ENCODE measurements at places on chromosomes 12 and 14.
A peak's percentile ranks its signal among the peaks of the same experiment; 100 is the strongest.

DNA sequence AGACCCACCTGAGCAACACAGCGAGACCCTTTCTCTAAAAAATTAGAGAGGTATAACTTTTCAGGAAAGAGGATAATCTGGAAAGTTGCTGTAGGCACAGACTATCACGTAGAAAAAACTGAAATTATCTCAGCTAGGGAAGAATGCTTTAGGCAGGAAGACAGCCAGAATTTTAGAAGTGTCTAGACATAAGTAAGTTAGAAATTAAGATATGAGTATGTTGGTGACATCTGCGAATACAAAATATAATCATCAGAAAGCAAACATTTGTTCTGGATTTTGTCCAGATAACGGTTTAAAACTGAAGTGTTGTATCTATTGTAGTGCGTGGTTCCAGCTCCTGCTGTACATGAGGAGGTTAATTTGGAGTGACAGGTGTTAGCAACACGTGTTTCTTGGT is 123.2 kb downstream of the FBXL14 start:
- DNase-seq, result no peak

DNA sequence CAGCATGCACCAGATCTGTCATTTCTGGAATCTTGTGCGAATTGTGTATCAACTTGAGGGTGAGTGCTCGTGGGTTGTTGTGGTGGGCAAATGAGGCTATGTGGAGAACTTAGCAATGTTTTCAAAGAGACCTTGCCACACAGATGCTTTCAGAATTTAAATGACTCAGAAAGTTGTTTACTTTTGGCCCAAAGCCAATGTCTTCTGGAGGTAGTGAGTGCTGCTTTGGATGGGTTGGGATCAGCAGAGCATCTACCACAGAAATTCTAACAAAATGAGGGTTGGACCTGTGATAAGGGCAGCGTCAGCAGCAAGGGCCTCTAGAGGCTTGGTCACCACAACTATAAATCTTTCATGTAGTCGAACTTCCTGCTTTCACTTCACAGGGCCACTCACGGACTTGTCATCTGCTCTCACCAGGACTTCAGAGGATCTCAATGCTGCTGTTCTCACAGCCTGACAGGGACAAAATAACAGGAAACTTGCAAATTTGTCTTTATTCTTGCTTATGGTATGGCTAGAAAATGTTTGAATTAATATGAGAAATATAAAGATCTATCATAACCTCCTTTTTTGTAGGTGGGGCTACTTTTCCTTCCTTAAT is 111.4 kb downstream of the DACT1 start:
- peak; percentile 3 for DNase-seq

DNA sequence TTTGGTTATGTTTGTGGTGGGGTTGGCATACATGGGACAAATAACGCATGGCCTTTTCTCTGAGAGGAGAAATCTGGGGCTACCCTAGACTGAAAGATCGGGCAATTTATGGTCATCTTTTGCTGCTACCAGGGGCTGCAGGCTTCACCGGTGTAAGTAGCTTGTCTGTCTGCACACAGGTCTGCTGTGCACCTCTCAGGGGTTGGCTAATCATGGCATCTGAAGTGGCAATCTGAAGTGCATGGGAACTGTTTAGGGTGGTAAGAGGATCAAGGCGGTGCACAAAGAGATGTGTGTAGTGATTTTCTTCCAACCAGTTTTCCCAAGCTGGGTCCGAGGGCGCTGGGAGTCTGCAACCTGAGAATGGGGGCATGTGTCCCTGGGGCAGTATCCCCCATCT is 141.3 kb downstream of the EMP1 start:
- DNase-seq, result no peak

DNA sequence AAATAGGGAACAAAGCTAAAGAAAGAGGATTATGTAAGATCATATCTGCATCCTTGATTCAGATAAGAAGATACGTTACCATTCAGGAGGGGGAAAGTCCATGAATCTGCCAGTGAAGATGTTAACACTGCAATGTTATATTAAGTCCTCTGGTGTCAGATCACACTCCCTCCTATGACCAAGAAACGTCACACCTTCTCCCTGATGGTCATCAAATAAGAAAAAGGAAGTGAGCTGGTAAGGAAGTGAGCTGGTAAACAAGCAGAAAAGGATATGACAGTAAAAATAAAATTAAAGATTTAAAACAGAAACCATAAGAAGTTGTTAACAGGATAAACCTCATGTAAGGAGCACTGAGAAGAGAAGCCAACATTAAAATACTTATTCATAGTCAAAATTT is 340.2 kb downstream of the SEC23A start:
- DNase-seq, result no peak

- DNase-seq, result no peak
Observed at GRCh38 chr14:97618917-97619690, 821.9 kb downstream of the VRK1 start.

DNA sequence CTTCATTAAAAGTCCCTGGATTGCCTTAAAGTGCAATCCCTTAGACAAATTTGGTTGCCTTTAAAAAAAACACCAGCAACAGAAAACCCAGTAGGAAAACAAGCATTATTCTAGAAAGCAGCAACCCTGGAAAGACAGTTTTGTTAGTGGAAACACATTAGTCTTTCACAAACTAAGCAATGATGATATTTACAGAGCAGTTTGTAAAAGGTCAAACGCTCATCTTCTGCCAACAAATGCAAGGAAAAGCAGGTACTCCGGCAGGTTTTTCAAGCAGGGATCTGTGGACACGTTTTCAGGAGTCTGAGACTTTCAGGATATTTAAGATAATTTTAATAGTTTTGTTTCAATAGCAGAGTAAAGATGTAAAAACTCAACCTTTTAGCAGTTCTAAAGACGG is 202.2 kb downstream of the EXOC5 start:
- no peak for DNase-seq

- no peak for DNase-seq
Observed at GRCh38 chr12:10968765-10969456, 17.8 kb downstream of the TAS2R50 start.

- DNase-seq, result no peak
Observed at GRCh38 chr12:92927055-92927435, 2.0 kb downstream of the EEA1 start.

- no peak for DNase-seq
Observed at GRCh38 chr14:53411125-53411524, 258.0 kb upstream of the DDHD1 start.

DNA sequence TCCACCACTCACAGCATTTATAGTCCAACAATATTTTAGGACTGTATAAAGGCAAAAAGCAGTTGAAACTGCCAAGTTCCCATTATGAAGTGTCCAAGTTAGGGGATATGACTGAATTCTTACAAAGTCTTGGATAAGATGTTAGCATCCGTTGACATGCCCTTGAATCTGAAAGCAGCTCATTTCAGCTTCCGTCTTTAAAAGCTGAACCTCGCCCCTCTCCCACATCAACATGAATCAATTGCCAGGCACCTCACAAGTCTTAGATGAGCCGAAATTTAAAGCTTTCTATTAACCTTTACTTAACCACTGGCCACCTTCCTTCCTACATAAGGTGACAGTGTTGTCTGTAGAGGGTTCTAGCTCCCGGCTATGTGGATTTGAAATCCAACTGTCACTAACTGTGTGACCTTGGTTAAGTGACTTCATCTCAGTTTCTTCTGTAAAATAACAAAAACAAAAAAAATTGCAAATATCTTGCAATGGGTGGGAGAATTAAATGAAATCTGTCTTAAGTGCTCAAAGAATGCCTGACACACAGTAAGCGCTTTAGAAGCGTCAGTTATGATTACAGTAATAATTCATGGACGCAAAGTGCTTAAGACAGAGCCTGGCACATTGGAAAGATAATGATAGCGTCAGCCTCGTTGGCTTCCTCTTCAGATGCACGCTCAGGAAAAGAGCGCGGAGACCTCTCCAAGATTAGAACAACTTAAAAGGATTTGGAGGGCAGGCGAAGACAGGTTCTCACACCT is 1.2 kb downstream of the PPP1CC start:
- DNase-seq, result no peak
